ENCODE measurements at places on chromosomes 3 and 15.

GRCh38 chr3:175948041-175948440, 1088.9 kb downstream of the NAALADL2 start:
- no peak for DNase-seq

DNA sequence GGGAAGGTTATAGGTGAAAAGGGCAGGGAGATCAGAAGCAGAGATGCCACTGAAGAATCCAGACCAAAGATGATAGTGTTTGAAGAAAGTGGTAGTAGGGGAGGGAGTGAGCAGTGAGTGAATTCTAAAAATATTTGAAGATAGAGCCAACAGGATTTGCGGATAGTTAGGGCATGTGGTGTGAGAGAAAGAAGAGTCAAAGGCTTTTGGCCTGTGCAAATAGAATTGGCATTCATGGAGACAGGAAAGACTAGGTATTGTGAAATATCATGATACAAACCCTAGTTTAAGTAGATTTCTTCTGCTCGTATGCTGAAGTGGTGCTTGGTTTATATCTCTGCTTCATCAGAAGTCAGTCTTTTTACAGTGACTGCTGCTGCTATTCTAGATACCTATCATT, 224.2 kb upstream of the CFAP20DC start:
- DNase-seq, result no peak

DNA sequence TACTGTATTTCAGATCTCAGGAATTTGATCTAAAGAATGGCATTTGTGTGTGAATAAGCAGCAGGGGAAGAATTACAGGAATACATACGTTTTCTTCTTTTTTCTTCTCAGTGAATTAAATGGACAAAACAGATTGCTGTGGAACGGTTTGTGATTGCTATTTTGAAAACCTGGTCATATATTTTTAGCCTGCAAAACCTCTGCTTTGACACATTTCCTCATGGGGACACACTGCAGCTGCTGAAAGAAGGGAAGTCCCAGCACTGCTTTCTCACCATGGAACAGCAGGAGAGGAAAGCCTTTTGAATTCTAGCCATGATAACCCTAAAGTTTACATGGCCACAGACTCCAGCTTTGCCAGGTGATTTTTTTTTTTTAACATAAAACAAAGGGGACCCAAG, 315.0 kb downstream of the OXSM start:
- no peak for DNase-seq

- DNase-seq, result no peak
These were observed 25.4 kb downstream of the XXYLT1 start for GRCh38 chr3:195245531-195245951.

GRCh38 chr15:60364612-60364924, 33.2 kb downstream of the ANXA2 start:
- DNase-seq, result no peak

GRCh38 chr3:50436114-50436674, 67.2 kb downstream of the CACNA2D2 start:
- peak; percentile 91 for DNase-seq

GRCh38 chr3:10627884-10628572, 122.6 kb upstream of the ATP2B2 start:
- DNase-seq, result no peak

DNA sequence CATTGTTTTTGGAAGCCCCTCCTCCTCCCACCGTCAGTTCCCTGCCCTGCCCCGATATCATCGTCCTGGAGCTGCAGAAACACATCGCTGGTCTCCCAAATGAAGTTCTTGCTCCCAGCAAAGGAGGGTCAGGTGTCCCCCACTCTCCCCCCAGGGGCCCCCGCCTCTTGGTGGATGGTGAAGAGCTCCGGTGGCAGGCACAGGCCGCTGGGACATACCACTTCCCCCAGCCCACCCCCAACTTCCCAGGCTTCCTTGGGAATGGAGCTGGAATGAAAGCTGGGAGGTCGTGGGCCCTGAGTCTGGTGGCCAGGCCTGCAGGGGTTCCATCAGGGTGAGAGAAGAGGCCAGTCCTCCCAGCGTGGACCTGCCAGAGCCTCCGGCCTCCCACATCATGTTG, 137.7 kb downstream of the CHSY1 start:
- peak; percentile 49 for DNase-seq

DNA sequence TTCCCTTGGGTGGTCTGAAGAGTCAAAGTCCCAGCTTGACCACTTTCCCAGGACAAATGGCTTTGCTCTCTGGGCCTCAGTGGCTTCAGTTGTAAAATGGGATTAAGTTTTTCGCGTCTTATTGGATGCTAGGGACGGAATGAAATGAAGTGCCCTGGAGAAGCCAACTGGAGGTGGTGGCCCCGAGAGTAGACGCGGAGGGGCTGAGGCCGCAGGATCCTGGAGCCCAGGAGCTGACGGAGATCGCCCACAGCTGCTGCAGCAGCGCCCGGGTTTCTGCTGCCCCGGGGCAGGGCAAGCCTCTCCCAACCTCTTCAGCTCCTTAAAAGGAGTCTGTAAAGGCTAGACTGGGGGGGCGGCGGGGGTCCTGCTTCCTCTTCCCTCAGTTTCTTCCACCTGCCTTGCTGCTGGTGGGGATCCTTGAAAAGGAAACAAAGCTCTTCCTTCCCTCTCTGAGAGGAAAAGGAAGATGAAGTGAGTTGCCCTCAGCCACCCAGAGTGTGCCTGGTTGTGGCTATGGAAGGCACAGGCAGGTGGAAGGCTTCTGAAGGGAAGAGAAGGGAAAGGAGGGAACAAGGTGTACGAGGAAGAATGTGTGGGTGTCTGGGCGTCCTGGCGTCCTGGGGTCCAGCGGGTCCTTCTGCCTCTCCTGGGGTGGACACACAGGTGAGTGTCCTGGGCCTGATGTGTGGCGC, 967 bp upstream of the BNC1 start:
- no peak for DNase-seq

- no peak for DNase-seq
These were observed 592.0 kb downstream of the ZNF385D start for GRCh38 chr3:21158861-21159542.

Measured in spleen (tissue), 13 donors.